ENCODE measurements at places on chromosomes 5 and 9.

DNA sequence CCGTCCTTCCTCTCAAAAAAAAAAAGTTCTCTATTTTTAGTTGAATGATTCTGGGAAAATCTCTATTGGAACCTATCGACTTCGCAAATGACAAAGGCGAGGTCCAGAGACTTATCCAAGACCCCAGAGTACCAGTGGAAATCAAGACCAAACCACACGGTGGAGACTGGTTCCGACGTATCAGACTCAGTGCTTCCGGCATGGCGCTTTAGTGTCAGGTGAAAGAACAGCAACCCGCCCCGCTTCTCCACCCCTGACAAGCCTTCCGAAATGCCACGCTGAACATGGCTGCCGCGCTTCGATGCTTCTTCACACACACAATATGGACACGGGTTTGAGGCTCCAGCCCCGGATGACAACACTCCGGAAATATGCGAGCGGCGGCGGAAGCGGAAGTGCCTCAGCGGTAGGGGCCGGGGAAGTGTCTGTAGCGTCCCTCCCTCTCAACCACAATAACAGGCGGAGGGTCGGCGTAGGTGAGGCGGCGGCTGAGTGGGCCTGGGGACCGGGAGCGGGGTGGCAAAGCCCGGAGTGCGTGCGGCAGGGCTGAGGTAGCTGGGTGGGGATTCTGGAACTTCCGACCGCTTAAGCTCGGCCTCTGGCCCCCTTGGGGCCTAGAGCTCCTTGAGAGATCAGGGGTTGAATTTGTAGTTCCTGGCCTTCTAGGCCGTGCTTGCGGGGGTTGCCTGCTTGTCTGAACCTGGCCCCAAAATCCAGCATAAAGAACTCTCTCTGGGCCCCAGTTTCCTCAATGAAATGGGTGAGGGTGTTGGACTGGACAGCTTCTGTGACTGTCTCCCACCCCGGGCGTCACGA is at the start of gene FBXO38:
TSS of gene FBXO38 (plus strand) at position 395 of the 816 bp plus-strand sequence. CDS start 10,819 bp downstream, outside the sequence.
- peak; percentile 93 for DNase-seq

- DNase-seq: no peak
These were observed 337.7 kb downstream of the PLK2 start for GRCh38 chr5:58122157-58122556.

DNA sequence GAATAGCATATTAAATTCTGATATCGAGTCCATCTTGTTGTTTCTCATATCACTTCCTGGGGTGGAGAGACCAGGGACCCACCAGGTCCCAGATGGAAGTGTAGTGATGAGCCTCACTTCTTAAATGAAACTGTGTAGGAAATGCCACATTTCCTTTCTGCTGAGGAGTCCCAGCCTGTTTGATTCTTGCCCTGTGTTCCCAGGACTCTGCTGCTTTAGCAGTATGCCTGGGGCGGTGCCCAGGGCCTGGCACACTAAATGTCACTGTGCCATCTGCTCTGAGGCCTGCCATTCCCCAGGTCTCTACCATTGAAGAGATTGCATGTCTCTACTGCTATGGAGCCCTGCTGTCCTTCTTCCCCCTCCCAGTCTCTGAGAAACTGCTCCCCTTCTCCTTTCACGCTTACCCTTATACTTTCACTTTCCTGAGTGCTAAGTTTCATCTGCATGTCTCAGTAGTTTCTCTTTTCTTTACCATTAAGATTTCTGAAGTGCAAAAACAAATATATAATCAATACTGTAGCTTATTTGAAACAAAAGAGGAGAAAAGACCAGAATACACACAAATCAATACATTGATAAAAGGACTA is 260.4 kb downstream of the GABRB2 start:
- no peak for DNase-seq

- DNase-seq: no peak
These were observed 23.8 kb upstream of the SPTAN1 start for GRCh38 chr9:128528445-128529160.
